Fibroblast of villous mesenchyme (primary cell): ENCODE measurements at places on chromosomes 5 and 9. TPM values are rescaled to one million over a fixed set of nuclear protein-coding genes. Genes with fewer than 3 reads are reported as not detected.

Gene ADAMTS2
- 30.2 and 44.5 TPM in 2 replicates for total RNA-seq

Gene ZNF366
- under 0.01 TPM in 2 replicates for total RNA-seq

Gene SEC24A
- total RNA-seq: 33.5 and 47.9 TPM in 2 replicates

Gene PPIC
- 42.5 and 57.0 TPM in 2 replicates for total RNA-seq

Gene HBEGF
- total RNA-seq: 7.4 and 9.5 TPM in 2 replicates

Gene YIPF5
- 94.4 and 160 TPM in 2 replicates for total RNA-seq

Gene SPRY4
- 22.9 and 23.2 TPM in 2 replicates for total RNA-seq

Gene PCDH1
- 0.43 and 3.5 TPM in 2 replicates for total RNA-seq

Gene SHISAL2B
- total RNA-seq: not detected in 2 replicates

Gene LAMC3
- total RNA-seq: 0.43 and 1.3 TPM in 2 replicates

Gene PPP3R2
- not detected in 2 replicates for total RNA-seq

Gene FAM221B
- total RNA-seq: not detected in 2 replicates

Gene NOXA1
- total RNA-seq: 0.32 TPM in 1 of 2 replicates, not detected in the other

Gene PCDHGA2
- 2.6 and 3.0 TPM in 2 replicates for total RNA-seq

Gene SLC1A1
- 17.7 and 34.1 TPM in 2 replicates for total RNA-seq

Gene FAM200C
- total RNA-seq: 2.9 and 4.7 TPM in 2 replicates

Gene POLR3G
- total RNA-seq: 4.5 and 5.2 TPM in 2 replicates

Gene SHC3
- 7.4 and 11.7 TPM in 2 replicates for total RNA-seq

Gene ZNF618
- total RNA-seq: 12.5 and 15.1 TPM in 2 replicates

Gene WDR38
- total RNA-seq: not detected in 2 replicates

Gene C9orf78
- 19.3 and 32.4 TPM in 2 replicates for total RNA-seq

Gene URM1
- total RNA-seq: 29.8 and 33.8 TPM in 2 replicates

Gene GFRA3
- not detected in 2 replicates for total RNA-seq

Gene BTNL8
- not detected in 2 replicates for total RNA-seq

Gene SERF1A
- 8.7 and 15.5 TPM in 2 replicates for total RNA-seq

Gene GARNL3
- 0.86 and 1.3 TPM in 2 replicates for total RNA-seq

Gene STC2
- total RNA-seq: 157 and 195 TPM in 2 replicates

Gene NMUR2
- total RNA-seq: not detected in 2 replicates

Gene DDX4
- not detected in 2 replicates for total RNA-seq

Gene SPATA31A5
- not detected in 2 replicates for total RNA-seq

Gene TMC1
- under 0.01 and 1.3 TPM in 2 replicates for total RNA-seq

Gene LCN6
- not detected in 2 replicates for total RNA-seq

Gene EPB41L4B
- under 0.01 and 0.32 TPM in 2 replicates for total RNA-seq

Gene ZFP2
- total RNA-seq: under 0.01 and 0.86 TPM in 2 replicates

Gene BARHL1
- total RNA-seq: not detected in 2 replicates

Gene TMEM215
- total RNA-seq: not detected in 2 replicates

Gene TMEM203
- total RNA-seq: 33.2 and 40.2 TPM in 2 replicates

Gene TAF11L2
- not detected in 2 replicates for total RNA-seq

Gene CCNH
- total RNA-seq: 58.3 and 60.9 TPM in 2 replicates

Gene BTNL9
- not detected in 2 replicates for total RNA-seq

Gene UBQLN1
- 97.0 and 133 TPM in 2 replicates for total RNA-seq

Gene ZBED3
- total RNA-seq: 1.3 and 2.6 TPM in 2 replicates

Gene GRM6
- not detected in 2 replicates for total RNA-seq

Gene TMOD1
- total RNA-seq: 0.43 and 0.97 TPM in 2 replicates

Gene KCTD16
- total RNA-seq: 0.97 and 3.0 TPM in 2 replicates

Gene PRDM9
- total RNA-seq: not detected in 2 replicates

Gene IGFBPL1
- 0.32 TPM in 1 of 2 replicates, not detected in the other for total RNA-seq

Gene SPATA31C1
- not detected in 2 replicates for total RNA-seq

Gene PCDH12
- total RNA-seq: under 0.01 TPM in 1 of 2 replicates, not detected in the other

Gene RASGRF2
- 3.9 and 9.0 TPM in 2 replicates for total RNA-seq

Gene FBP2
- total RNA-seq: not detected in 2 replicates

Gene CTXN3
- total RNA-seq: not detected in 2 replicates
